ENCODE measurements at places on chromosomes 13 and 19.

DNA sequence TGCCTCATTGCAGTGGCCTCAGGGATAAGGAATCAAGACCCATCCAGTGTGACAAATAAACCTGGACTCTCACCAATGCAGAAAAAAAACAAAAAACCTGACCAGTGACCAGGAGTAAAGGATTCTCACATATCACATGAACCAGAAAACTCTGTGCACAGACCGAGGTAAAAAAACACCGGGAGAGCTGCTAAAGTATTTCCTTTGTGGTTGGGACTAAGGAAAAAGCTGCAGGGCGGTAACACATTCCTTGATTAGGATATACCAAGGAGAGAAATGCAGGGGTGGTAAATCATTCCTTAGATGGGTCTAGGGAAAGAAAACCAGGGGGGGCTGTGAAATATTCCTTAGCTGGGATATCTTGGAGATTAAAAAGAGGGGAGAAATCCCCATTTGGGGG, 64.8 kb upstream of the ZNF85 start:
- no peak for DNase-seq

DNA sequence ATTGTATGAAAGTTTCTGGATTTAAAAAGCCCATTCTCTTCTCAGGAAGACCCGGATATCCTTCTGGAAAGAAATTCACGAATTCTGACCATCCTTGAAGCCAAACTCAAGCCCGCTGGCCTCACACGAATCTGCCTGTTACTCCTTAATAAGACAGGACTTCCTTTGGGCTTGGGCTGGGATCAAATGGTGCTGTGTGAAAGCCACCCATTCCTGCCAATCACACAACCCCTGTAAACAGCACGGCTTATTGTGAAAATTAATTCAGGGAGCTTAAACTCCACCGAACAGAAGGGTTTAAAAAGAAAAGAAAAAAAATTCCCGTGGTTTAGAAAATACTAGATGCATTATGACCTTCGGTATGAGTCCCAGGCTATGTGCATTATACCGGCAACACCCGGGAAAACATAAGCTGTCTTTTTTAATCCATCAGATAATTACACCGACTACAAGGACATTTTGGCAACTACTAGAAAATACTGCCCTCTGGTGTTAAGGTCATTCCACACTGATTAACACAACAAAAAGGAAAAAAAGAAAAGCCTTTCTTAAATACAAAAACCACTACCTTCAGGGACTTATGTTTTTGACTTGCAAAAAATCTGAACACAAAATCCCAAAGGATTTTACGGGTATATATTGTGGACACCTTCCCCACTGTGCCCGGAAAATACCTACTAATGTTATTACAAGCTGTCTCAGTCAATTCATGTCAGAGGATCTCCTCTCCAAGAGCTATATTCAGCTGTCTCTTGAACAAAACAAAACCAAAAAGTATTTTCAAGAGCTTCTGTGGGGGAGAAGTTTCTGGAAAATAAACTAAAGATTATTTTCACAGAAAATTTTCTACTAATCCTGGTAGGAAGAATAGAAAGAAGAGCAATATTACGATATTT, 76.0 kb upstream of the LSM14A start:
- DNase-seq: peak; percentile 27

DNA sequence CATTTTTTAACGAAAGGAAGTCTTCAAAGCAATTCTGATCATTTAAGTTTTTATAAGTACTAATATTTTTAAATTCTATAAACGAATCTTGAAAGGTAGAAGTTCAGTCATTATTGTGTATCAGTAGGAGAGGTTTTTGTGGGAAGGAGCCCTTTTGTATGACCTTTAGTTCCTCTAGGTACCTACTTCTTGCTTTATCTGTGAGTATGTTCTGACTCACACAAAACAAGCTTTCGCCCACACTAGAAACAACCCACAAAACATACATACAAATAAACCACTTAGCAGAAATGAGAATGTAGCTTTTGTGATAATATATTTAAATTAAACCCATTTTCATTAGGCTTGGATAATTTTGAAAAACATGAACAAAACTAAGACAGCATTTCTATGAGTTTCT, 27.8 kb downstream of the ERCC5 start:
- no peak for DNase-seq

DNA sequence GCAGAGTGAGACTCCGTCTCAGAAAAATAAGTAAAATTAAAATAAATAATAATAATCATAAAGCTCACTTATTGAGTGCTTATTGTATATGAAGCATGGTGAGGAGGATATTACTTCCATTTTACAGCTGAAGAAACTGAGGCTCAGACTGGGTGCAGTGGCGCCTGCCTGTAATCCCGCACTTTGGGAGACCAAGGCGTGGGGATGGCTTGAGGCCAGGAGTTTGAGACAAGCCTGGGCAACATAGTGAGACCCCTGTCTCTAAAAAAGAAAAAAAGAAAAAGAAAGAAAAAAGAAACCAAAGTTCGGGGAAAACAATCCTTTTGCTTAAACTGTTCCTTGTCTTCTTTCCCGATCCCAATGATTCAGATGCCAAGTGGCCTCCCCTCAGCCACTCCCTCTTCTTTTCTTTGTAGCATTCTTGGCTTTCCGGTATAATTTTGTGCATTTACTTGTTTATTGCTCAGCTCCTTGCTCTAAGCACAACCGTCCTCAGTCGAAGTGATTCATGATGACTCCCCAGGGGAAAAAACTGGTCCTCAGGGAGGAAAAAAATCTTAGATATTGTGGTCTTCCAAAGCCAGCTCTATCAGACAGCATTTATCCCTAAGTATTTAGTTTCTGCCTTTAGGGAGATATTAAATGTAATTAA, 965 bp upstream of the EIF3G start:
- DNase-seq: peak; percentile 45

DNA sequence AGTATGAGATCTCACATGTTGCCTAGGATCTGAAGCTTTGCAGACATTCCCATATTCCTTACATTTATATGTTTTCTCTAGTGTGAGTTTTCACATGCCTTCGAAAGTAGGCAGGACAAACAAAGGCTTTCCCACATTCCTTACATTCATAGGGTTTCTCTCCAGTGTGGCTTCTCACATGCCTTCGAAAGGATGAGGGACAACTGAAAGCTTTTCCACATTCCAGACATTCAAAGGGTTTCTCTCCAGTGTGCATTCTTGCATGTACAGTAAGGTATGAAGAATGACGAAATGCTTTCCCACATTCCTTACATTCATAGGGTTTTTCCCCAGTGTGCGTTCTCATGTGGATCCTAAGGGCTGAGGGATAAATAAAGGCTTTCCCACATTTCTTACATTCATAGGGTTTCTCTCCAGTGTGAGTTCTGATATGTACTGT, 14.2 kb downstream of the ZNF699 start:
- DNase-seq: peak; percentile 70

- DNase-seq: peak; percentile 33
Observed at GRCh38 chr13:35630551-35631275, 154.2 kb upstream of the MAB21L1 start.

DNA sequence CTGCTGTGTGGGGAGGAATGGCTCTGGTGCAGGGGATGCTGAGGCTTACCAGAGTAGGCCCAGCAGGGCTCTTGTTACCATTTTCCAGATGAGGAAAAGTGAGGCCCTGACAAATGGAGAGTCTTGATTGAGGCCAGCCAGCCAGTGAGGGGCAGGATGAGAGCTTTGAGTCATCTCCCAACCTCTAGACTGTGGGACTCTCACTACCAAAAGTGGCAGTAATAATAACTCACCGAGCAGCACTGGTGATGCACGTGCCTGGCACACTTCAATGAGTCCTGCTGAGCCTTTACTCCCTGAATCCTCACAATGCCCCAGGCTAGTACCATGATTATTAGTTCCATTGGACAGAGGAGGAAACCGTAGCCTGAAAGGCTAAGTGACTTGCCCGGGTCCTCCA, 7.8 kb downstream of the CIC start:
- DNase-seq: no peak

DNA sequence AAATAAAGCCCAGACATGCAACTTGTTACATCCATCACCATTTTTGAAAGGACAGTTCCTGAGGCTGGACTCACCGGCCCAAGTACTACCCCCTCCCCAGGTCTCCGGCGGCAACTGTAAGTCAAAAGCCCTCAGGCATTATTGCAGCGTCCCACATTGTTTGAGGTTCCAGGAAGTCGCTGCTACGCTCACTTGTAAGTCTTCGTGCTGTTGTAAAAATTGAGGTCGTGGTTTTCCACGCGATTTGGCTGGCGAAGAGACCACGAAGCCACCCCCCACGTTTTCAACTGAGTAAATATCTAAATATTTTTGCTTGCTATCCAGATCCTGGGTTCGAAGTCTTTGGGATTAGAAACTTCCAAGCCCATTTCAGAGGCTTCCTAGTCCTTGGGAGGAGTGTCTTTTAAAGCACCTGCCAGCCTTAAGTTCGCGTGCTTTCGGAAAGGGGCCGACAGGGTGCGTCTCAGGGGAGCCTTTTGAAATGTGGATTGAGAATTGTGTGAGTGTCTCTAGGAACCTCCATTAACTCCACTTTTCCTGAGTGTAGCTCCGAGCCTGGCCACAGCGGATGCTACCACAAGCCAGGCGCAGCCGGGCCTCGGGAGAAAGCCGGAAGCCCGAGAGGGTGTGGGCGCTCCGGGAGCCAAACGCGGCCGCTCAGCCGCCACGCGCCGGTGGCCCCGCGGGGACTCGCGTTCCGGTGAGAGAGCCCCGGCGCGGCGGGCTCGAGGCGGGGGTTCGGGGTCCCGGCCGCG, 434 bp upstream of the FNDC3A start:
- peak; percentile 32 for DNase-seq

DNA sequence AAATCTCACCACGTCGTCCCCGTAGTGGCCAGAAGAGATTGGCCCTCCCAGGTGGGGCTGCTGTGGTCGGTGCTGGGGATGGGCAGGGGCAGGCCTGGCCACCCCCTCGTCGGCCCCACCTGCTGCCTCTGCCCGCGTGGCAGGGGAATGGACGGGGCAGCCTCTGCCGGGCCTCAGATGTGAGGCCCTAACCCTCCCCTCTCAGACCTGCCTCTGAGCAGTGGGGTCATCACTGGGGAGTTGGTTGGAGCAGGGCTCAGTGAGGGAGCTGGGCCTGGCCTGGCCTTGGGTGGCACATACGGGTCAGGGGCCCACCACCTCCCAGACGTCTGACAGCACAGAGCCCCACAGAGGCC, 41.5 kb downstream of the MCF2L start:
- no peak for DNase-seq

- DNase-seq: no peak
Observed at GRCh38 chr13:97273341-97273831, 51.3 kb downstream of the MBNL2 start.

DNA sequence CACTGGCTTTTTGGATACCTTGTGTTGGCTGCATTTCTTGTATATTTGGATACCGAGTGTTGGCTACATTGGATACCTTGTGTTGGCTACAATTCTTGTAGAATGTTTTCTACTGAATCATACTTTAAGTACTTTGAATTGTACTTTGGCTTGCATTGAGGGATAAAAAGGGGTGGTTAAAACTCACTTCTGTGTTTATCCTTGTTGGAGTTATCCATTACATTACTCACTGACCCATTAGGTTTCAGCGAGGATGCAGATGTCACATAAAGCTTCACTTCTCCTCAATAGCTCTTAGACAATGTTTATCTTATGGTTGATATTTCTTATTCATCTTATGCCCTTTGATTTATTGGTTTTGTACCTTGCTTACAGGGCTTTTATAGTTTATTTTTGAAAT, 43.1 kb downstream of the PDS5B start:
- no peak for DNase-seq

GRCh38 chr19:19179548-19180441, 9.7 kb upstream of the MEF2B start:
- DNase-seq: no peak

- DNase-seq: no peak
Observed at GRCh38 chr13:101424381-101425155, 8.3 kb upstream of the NALCN start.

DNA sequence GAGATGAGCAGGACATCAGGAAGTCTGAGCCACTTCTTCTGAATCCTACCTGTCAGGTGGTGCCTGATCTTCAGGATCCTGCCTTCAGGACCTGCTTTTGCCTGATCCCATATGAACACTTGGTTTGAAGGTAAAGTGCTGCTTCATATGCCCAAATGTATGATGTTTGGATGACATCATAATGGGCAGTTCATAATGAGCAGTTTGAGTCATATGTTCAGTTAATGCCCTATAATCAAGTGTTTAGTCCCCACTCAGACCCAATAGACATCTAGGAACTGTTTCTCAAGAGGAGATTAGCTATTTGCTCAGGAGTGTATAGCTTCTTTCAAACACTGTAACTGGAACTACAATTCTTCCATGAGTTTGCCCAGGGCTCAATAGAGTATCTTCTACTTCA, 58.8 kb downstream of the POLR1D start:
- DNase-seq: no peak

- DNase-seq: no peak
Observed at GRCh38 chr19:15456871-15457700, 7.3 kb downstream of the RASAL3 start.

- no peak for DNase-seq
Observed at GRCh38 chr19:12749938-12750521, 1.6 kb upstream of the BEST2 start.

- DNase-seq: no peak
Observed at GRCh38 chr19:10086591-10087192, 575 bp downstream of the SHFL start.

DNA sequence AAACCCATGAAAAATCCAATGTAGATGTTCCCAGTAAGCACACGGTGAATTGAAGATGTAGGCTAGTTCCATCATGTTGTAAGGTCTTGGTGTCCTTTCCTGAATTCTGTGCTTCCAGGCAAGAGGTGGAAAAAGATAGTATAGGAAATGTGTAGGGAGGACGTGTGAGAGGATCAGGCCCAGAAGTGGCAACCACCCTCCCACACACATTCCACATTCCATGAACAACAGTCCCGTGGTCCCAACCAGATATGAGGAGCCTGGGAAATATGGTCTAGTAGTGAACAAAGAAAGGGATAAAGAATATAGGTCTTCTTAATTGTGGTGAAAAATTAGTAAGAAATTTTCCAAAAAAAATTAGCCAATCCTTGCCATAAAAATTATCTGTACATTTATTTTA, 1254.2 kb upstream of the SLC10A2 start:
- DNase-seq: no peak

DNA sequence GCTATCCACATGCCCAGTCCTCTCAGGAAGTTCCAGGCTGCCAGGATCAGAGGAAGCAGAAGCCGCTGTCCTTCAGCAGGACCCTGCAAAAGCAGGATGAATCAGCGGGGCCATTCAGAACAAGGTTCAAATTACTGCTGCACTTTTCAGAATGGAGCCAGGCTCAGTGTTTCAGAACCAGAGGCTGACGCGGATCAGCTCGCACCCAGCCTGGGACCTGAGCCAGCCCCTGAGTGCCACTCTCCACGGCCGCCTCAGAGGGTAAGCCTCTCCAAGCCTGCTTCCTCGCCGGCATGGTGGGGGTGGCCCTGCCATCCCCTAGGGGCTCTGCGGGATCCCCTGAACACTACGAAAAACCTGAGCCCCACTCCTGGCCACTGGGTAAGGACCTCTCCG, 24.7 kb downstream of the RASA3 start:
- DNase-seq: no peak

All from RCC 7860 (cell line).